Suppressor macrophage (primary cell): ENCODE measurements at places on chromosomes 13 and 19.
A peak's percentile ranks its signal among the peaks of the same experiment; 100 is the strongest.

DNA sequence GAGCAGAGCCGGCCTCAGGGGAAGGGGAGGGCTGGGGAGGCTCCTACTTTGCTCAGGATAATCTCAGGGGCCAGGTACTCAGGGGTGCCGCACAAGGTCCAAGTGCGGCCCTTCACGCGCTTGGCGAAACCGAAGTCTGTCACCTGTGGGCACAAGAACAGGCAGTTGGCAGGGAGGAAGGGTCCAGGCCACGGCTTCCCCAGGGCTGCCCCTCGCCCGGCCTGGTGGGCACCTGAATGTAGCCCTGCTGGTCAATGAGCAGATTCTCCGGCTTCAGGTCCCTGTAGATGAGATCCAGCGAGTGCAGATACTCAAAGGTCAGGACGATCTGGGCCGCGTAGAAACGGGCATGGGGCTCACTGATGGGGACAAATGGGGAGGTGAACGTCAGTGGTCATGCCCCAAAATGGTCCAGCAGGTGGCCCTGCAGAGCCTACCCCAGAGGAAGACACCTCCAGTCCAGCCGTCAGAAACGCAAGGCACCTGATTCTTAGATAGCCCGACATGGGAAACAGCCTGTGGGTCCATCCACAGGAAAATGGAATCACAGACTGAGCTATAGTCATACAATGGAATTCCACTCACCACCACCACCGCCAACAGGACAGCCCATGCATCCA, 7.1 kb upstream of the SAMD1 start:
- DNase-seq, result no peak

- no peak for DNase-seq
Observed at GRCh38 chr19:45528744-45529419, 21.6 kb downstream of the VASP start.

GRCh38 chr13:44244288-44244687, 129.3 kb upstream of the SERP2 start:
- DNase-seq, result no peak

DNA sequence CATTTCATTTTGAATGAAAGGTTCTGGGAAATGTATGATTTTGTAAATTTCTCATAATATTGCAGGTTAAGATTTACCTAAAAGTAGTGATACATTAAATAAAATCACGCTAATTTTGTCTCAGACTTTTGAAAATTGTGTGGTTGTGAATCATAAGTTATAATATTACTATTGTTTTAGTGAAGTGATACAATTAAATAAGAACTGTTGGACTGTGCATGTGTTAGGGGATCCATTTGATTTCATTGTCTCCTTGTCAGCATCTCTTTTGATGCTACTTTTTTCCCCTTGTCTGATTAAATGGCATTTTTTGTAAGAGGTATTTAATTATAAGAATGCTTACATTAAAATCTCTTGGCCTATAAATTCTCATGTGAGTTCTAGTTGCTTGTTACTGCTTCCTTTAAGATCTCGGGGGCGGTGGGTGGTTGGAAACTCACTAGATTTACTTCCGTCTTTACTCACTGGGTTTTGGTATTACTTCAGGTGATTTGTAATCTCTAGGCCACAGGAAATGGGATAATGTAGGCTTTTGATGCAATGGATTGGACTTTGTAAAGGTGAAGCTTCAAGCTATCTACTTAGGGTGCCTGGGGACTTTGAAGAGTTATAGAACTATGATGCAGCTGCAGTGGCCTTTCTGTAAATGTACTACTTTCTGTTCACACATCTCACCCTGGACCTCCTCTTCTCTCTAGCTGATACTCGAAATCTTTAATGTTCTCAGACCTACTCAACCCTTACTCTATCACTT, 66.5 kb downstream of the PAN3 start:
- DNase-seq, result no peak

GRCh38 chr19:58345558-58345957, 7.7 kb downstream of the A1BG start:
- no peak for DNase-seq

GRCh38 chr19:18450931-18451836, 13.3 kb upstream of the ISYNA1 start:
- peak; percentile 87 for DNase-seq

- no peak for DNase-seq
Observed at GRCh38 chr13:41608839-41609177, 151.5 kb downstream of the RGCC start.

DNA sequence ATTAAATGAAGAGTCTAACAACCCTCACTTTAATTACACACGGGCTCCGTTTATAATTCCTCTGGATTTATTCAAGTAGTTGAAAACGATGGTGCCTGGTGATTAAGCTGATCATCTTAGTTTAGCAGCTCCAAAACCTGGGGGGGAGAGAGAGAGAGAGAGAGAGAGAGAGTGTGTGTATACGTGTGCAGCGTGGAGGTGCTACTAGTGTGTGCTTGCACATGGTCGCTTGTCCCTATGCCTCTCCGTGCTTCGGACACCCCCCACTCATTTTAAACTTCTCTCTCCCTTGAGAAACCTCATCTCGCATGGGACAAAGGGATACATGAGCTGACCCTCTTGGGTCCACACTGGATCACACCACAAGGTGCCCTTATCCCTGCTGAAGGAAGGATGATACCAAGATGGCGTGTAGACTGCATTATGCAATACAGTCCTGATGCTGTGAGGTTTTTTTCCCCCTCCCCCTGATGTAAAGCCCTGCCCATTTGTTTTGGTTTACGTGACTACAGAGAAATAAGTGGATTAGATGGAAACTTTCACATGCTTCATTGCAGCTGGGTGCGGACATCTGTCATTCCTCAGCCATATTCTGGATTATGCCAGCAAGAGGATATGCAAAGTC, 320.8 kb downstream of the ZNF536 start:
- no peak for DNase-seq

DNA sequence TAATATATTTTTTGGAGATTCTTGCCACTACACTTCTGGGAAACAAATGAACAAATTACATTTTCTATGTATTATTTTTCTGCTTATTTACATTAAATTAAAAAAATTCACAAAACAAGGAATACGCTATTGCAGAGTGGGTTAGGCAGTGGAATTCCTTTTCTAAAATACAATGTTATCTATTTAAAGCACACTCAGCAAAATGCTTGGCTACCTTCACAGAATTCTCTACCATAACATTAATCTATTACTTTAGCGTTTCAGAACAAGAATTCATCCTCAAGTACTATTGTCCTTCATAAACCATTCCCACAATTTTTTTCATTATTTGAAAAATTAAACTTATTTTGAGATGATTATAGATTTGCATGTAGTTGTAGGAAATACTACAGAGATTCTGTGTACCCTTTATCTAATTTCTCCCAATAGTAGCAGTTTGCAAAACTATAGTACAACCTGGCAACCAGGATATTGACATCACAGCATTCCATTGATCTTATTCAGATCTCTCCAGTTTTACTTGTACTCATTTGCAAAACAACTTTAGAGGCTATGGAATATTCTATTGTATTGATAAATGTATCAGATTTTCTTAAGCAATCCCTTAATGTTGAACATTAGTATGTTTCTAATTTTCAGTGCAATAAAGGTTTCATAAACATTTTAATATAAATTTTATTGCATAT, 120.9 kb downstream of the DLEU7 start:
- no peak for DNase-seq

DNA sequence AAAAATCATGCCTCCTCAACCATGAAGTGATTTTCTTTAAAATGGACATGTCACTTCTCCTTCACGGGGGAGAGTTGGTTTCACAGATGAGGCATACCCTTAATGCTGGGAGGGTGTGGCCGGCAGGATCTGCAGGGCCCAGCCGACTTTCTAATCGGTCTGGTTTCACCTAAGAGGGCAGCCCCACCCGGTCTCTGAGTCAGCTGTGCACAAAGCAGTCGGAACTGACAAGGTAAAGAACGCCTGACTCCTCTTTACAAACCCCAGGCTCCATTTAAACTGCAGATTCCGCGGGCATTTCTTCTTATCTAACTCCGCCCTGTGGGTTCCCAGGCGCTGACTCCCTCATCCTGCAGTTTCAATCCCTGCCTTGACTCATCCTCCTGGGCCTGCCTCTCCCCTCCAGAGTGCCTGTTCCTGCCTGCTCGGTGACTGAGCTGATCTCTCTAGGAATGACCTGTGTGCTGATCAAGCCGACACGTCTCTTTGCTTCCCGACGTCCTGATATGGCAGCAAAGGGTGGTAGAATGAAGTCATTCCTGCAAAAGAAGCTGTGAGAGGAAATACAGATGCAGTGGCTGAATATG, 63.4 kb downstream of the EFNB2 start:
- DNase-seq, result no peak

DNA sequence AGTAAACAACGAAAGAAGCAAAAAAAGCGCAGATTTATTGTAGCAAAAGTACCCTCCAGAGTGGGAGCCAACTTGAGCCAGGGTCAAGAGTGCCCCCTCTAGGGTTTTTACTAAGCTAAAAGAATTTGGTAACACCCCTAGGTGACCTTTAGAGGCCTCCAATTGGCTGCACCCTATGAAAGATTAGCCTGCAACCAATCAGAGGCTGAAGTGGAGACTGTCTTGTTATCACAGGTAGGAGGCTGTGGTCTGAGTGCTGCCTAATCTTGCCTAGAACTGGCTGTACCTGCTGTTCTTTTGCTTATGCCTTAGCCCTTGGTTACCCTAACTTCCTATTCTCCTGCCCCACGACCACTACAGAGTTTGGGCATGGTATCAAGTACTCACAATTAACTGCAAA, 38.3 kb downstream of the ANKRD10 start:
- DNase-seq, result no peak

DNA sequence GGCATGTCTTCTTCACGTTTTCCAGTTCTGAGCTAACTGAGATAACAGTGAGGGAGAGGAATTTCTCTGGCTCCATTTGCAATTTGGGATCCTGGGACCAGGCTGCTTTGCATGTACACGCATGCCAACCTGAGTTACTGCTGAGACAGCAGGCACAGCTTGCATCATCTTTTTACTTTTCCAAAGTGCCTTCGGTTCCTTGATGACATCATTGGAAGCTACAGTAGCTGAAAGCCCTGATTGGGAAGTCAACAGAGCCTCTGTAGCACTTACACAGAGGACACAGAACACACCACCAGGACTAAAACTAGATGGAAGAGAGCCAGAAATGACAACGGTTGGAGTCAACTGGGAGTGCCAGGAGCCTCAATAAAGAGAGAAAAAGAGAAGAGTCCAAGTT, 399.1 kb upstream of the GPC6 start:
- DNase-seq, result no peak

- DNase-seq, result no peak
Observed at GRCh38 chr13:79405501-79405830, 589 bp downstream of the RBM26 start.

DNA sequence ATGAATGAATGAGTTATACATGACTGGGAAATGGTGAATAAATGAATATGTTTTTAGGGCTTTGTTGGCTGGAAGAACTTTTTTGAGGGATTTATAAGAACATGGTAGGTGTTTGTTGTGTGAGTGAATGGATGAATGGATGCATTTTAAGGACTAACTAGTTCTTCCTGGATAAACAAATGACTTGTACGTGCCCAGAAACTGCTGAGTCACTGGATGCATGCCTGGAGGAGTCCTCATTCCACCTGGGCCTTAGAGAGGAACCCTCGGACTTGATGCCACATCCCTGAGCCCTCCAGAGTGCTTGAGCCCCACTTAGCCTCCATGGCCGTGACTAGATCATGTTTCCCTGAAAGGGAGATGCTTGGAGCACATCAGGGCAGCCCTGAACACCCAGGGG, 153.4 kb downstream of the DPF1 start:
- no peak for DNase-seq

DNA sequence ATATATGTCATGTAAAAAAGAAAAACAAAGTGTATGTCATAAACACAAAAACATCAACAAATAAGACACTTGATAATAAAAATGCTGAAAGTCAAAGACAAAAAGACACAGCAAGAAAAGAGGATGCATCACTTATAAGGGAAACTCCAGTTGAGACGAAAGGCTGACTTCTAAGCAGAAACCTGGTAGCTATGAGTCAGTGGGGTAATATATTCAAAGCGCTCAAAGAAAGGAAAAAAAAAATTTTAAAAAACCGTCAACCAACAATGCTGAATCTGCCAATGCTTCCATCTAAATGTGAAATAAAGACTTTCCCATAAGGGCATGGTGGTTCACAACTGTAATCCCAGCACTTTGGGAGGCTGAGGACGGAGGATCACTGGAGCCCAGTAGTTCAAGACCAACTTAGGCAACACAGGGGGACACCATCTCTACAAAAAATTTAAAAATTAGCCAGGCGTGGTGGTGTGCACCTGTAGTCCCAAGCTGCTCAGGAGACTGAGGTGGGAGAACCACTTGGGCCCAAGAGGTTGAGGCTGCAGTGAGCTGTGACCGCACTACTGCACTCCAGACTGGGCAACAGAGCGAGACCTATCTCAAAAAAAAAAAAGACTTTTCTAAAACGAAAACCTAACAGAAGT, 24.0 kb downstream of the USP12 start:
- peak; percentile 24 for DNase-seq

GRCh38 chr19:11257846-11258380, 4.4 kb downstream of the DOCK6 start:
- DNase-seq, result no peak

- DNase-seq, result no peak
Observed at GRCh38 chr13:51525567-51526167, 58.6 kb upstream of the WDFY2 start.

GRCh38 chr13:43297967-43298678, 274.7 kb downstream of the DNAJC15 start:
- no peak for DNase-seq

- no peak for DNase-seq
Observed at GRCh38 chr19:16851031-16851712, 22.0 kb downstream of the SIN3B start.

GRCh38 chr13:110458594-110459365, 102.7 kb downstream of the RAB20 start:
- DNase-seq, result no peak

DNA sequence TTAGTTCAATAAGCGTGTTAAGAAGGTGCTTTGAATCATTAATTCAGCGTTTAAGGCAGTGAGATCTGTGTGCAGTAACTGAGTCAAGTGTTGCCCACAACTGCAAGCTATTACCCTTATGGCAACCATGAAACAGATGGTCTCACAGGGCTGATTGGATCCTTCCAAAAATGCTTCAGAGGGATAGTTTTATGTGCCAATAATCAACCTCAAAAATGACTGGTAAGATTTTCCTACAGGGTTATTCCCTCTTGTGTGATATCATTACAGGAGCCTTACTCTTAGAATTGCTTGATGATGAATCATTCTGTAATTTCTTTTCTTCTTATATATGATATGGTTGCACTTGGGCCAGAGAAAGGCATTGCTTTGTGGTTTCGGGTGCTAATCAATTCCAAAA, 1299.2 kb upstream of the ATXN8OS start:
- no peak for DNase-seq
